Substantia nigra (tissue), 51 donors: ENCODE measurements at places on chromosomes 3 and 15.
A peak's percentile ranks its signal among the peaks of the same experiment; 100 is the strongest.

DNA sequence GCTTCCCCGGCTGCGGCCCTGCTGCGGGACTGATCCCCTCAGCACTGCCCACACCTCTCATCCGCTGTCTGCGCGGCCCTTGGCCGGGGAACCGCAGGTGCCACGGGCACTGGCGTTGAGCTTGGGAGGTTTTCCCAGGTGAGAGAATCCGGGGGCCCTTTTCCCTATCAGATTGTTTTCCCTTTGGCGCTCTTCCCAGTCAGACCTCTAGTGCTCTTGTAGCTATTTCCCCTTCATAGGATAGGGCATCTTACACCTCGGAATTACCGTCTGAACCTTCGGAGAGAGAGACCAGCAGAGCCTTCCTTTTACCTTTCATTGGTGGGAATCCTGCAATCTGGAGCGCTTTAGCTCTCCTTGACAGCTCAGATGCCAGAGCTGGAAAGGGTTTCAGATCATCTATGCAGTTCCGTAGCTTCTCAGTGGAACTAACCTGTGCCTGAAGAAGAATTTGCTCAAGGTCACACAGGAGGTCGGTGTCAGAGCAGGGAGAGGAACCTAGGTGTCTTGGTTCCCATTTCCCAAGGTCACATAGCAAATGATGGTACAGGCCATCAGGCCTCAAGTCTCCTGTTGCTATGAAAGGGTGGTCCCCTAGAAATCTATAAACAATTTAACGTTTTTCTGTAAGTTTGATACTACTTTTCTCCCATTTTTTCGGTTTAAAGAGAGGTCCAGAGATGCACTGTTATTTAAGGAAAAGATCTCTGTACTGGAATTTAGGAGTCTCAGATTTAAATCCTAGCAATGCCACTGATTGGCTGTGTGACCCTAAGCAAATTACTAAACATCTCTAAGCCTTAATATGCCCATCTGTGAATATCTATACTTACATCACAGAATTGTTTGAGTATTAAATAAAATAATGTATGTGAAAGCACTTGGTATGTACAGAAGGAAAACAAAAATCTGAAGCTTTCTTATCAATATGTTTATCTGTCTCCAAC lies 916 bp downstream of the IDH3A start:
- no peak for DNase-seq

DNA sequence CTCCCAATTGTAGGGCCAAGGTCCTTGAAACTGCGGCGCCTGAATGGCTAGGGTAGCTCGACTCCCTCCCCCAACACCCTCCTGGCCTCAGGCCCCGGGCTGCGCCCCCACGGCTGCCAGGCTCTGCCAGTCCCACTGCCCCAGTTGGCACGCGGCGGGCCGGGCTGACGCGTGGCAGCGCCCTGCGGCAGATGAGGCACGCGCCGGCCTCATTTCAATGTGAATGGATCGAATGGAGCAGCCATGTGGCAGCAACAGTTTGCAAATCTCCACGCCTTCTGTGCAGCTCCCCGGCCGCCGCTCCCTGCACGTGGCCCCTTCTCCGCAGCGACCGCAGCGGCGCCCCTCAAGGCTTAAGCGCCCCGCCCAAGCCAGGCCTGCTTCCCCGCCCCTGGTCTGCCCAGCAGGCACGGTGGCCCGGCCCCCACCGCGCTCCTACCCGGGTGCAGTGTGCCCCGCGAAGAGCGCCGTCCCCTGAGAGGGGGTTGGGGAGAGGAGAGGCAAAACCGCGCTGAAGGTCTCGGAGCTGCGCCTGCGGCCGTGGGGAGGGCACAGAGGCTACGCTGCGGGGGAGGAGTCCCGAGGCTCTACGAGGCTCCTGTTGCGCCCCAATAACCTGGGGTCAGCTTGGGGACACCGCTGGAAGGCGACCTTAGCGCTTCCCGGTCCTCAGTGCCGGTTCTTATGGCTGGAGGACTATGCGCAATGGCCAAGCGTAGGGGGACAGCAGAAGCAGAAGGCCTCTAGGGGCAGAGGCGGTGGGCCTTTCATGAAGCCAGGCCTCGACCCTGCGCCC lies 3.1 kb upstream of the DLL4 start:
- peak; percentile 37 for DNase-seq

GRCh38 chr3:52856666-52857065 lies 21.8 kb upstream of the MUSTN1 start:
- DNase-seq, result no peak

DNA sequence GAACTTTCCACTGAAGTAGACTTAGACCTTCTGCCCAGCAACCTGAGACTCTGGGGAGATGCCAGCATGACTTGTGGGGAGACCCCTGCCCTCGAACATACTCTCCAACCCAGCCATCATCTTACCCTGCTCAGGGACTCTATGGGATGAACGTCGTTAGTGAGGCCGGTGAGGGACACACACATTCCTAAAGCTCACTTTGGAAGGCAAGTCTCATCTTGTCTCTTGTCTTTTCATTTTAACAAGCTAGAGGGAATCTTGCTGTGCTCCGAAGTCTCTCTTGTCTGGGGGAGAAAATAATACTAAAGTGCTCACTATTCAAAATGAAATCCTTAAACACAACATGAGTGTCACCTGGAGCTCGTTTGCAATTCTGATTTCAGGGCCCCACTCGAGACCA lies 239.5 kb upstream of the HES1 start:
- DNase-seq, result no peak

DNA sequence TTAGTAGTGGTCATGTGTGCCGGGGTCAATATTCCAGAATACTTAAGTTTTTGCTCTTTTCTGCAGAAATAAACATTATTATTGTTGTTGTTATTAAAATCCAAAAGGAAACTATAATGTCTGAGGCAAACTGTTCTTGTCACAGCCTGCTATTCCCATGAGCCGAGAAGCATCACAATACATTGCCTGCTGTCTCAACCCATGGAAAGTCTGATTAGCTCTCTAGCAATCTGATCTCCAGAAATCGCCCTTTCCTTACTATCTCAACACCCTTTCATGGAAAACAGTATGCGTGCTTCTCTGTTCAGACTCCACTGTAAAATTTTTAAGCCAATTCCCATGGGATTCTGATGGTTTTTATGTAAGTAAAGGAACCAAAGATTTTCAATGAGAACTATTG lies 811.0 kb downstream of the TUSC7 start:
- no peak for DNase-seq

- DNase-seq, result no peak
These were observed 233.8 kb downstream of the NTRK3 start for GRCh38 chr15:88022716-88023115.

DNA sequence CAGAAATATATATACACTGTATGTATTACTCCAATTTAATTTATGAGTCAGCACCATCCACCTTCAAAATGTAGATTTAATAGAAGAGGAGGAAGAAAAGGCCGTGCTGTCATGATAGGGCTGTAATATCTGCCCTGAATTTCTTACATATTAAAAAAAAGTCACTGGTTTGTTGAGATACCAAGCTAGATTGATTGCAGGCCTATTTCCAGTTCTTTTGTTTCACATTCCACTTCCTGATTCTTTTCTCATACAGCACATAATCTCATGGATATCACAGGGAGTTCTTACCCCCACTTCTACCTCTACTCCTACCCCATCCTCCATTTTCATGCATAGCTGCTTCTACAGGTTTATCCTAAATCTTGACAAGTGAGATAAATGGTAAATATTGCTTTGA lies 290.3 kb downstream of the ZBTB20 start:
- no peak for DNase-seq

DNA sequence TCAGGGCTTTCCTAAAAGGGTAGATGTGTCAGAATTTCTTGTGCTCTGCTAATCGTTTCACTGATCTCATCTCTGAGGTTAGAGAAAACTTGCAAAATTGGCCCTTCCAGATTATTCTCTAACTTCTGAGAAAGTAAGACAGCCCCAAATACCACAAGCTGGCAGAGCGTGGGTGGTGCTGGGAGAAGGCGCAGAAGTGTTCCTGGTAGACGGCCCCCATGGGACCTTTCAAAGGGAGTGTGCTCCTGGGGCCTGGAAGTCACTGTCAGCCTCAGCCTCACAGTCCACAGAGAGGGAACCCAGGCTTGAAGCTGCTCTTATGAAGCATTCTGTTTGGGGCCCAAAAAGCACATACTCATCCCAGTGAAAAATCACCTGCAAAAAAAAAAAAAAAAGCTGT lies 86.5 kb upstream of the PFN2 start:
- no peak for DNase-seq

- DNase-seq, result no peak
These were observed 779.7 kb upstream of the CFAP20DC start for GRCh38 chr3:59829527-59829926.
